ENCODE measurements at places on chromosomes 12 and 14.
A peak's percentile ranks its signal among the peaks of the same experiment; 100 is the strongest.

GRCh38 chr14:76673261-76673660, 88.0 kb upstream of the VASH1 start:
- no peak for DNase-seq

DNA sequence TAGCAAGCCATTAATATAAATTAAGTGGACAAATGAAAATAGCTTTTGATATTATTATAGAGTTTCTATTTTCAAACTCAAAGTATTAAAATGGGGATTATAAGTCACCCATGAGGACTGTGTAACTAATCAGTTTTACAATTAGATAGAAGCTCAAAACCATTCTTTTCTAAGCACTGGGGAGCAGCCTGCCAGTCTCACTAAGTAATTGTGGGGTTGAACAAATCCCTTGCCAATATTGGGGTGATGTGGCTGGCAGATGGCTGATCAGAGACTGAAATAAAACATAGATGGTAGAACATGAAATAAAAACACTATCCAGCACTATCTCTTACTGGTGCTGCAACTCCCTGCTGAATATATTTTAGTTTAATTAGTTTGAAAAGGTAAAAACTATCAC, 353.2 kb downstream of the FLRT2 start:
- no peak for DNase-seq

DNA sequence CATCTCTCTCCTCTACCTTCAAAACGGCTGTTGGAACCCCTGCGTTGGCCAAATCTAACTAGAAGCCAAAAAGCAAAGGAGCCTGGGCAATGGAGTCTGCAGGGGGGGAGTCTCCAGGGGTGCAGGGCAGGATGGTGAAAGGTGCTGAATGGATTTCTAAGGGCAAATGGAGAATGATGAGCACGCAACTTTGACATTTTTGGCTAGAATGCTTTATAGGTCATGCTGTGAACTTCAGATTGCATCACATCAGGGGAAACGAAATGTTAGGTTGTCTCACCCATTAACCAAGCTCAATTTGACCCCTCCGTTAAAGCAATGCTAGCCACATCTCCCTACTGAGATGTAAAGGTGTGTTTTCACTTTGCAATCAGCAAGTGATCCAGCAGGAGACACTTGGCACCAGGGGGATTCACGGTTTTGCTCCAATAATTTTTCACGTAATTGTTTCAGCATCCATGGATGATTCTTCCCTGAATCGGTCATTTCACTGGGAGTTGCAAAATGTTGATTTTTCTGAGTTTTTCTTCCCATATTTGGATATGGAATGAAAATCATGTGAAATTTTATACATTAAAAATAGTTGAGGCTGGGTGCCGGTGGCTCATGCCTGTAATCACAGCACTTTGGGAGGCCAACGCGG, 78.0 kb upstream of the MDM1 start:
- no peak for DNase-seq

- DNase-seq, result peak; percentile 33
Measured at GRCh38 chr12:62581288-62582064, 114.8 kb downstream of the MON2 start.

DNA sequence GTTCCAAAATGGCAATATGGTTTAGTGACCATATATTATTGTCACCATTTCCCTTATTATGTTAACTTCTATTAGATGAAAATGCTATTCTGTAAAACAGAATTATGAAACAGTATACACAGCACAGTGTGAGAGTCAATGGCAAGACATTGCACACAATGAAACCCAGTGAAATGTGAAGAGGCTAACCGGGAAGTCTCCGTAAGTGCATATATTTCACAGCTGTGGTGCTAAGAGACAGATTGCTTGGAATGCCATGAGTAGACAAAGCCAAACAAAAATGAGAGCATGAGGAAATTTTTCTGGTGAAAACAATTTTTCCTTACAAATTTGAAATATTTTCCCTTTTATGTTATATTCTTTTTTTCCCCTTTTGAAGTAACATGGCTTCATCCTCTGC, 49.4 kb downstream of the DYRK2 start:
- DNase-seq, result no peak

- no peak for DNase-seq
Measured at GRCh38 chr12:79782172-79782900, 91.6 kb upstream of the PAWR start.

GRCh38 chr14:98160901-98161300, 1111.1 kb downstream of the BCL11B start:
- no peak for DNase-seq

DNA sequence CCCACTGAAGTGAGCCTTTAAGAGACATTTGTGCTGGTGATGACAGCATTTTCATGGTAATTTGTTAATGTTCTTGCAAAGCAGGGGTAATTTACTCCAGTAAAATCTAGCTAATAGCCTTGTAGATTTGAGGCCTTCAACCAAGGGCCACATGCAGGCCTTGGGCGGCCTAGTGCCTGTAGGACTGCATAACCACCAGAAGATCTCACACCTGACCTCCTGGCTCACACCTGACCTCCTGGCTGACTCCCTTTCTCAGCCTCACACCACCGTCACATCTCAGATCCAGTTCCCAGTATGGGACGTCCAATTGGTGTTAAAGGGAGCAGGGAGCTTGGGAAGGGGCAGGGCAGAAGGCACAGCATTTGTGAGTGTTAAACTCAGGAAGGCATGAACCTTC, 26.9 kb downstream of the C12orf42 start:
- DNase-seq, result no peak

- DNase-seq, result no peak
Measured at GRCh38 chr12:3592856-3593625, 102.0 kb downstream of the PRMT8 start.

DNA sequence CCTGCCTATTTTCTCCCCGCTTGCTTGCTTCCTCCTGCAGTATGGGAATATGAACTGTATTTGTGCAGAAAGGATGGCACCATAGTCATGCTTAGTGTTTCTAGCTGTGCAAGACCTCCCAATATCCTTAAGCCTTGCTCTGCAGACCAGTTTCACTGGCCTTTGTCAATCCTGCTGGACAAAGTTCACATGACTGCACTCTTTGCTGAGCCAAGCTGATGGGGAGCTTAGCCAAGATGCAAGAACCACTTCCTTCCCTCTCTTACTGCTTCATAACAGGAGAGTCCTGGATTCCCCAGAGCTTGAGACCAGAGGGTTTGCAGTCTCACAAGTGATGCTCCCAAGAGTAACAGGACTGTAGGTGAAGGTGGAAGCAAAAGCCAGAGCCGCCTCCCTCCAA, 3.8 kb downstream of the ASIC1 start:
- DNase-seq, result no peak

GRCh38 chr12:3752741-3753486, at the start of gene CRACR2A:
TSS of gene CRACR2A (minus strand) at chr12:3753109. CDS start at chr12:3696999, 56,110 bp downstream.
- peak; percentile 88 for DNase-seq

- DNase-seq, result no peak
Measured at GRCh38 chr14:56094076-56094475, 24.1 kb upstream of the PELI2 start.

GRCh38 chr14:103738701-103739451, 23.3 kb downstream of the ZFYVE21 start:
- no peak for DNase-seq

GRCh38 chr14:52553671-52554575, 1.3 kb downstream of the GPR137C start:
- peak; percentile 63 for DNase-seq

- DNase-seq, result no peak
Measured at GRCh38 chr12:94557746-94558295, 92.5 kb downstream of the TMCC3 start.

GRCh38 chr14:43356979-43357545, 1150.0 kb downstream of the FSCB start:
- no peak for DNase-seq

DNA sequence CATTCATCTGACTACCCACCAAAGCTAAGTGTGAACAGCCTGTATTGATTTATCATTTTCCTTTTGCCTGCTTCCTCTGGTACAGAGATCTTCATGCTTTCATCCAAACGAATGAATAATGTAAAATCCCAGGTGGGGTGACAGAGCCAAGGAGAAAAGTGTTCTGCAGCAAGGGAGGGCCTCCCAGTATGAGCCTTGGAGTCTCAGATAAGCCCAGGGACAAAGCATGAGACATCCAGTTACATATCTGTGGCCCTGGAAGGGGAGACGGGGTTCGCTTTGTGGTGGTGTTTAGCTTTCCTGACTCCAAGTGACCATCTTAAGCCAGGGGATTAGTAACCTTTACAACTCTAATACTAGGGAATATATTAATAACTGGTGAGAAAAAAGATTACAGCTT, 177.1 kb downstream of the ETV6 start:
- no peak for DNase-seq

DNA sequence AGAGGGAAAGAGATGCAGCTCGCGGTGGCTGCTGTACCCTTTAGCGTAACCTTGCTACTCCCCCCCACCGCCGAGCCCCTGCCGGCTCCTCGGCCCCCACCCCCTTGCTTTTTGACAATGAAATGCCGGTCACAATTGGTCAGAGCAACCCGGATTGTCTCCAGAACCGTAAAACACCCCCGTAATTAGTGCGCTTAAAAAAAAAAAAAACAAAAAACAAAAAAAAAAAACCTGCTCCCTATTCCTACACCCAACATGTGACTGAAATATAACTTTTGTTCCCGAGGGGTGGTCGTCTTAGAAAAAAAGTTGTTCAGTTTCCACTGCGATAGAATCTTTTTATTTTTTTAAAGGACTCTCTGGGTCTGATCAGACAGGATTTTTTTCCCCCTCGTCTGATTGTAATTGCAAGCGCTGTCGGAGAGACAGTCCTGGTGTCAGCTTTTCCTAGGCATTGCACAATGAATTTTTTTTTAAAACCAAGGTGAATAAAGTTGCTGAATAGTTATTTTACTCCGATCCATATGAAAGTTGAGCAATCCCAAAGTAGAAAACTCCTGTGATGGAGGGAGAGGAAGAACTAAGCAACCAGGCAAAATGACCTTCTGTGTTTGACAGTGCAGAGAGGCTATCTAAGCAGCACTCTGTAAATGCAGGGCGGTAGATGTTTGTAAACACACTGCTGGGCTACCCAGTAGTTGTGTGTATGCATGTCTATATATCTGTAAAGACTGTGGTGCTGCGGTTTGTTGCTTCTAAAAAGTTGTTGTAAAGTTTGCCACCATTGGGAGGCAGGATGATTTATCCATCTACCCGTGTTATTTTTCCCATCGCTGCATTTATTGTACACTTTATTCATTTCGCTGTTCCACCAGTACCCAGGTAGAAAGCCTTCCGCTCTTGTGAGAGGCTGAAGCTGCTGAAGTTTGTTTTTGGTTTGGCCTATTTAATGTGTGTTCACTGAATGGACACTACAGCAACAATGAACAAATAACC, 1.1 kb downstream of the ETV6 start:
- DNase-seq, result peak; percentile 53

DNA sequence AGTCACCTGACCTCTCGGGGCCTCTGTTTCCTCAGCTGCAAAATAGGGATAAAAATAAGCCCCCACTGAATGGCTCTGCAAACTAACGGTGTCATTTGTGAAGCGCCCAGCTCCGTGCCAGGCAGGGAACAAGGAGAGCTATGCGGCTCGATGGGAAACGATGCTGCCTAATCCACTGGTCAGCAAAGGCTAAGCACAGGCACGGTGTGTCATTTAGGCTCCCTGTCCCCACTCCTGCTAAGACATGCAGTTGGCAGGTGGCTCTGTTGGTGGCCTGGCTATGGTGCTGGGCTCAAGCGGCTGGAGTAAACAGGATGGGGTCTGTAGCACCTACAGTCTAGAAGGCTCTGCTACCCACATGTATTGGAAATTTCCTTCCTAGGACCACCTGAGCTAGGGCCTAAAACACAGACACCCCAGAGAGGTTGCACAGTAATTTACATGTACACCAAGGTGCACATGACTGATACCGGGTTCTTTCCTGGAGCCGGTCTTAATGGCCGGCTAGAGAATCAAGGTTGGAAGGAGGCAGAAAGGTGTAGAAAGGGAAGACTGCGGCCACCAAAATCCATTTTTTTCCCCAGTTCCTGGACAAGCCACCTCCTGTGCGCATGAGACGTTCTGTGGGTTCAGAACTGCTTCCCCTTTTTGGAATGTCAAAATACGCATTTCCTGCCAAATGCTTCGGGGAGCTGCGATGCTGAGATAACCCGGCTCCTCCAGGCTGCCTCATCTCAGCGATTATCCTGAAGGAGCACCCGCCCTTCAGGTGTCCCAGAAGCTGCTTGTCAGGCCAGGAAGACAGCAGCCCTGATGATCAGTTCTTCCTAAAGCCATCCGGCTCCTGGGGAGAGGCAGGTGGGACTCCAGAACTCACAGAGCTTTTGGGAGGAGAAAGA, 1.0 kb downstream of the CACNA2D4 start:
- no peak for DNase-seq

DNA sequence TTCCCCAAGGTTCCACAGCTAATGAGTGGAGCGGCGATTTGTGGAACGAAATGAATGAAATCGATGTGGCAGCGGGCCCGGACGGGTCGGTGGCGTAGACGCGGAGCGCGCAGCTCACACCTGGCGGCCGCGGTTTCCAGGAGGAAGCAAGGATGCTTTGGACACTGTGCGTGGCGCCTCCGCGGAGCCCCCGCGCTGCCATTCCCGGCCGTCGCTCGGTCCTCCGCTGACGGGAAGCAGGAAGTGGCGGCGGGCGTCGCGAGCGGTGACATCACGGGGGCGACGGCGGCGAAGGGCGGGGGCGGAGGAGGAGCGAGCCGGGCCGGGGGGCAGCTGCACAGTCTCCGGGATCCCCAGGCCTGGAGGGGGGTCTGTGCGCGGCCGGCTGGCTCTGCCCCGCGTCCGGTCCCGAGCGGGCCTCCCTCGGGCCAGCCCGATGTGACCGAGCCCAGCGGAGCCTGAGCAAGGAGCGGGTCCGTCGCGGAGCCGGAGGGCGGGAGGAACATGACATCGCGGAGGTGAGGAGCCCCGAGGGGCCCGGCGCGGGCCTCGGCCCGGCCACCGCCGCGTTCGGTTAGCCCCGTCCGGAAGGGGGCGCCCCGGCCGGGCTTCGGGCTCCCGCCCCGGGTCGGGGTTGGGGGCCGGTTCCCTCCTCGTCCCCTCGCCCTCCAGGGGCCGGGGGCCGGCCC, at the start of gene PTPN11:
Gene PTPN11, plus strand, starts transcription at position 340 of the 689 bp plus-strand sequence. Its CDS starts 165 bp downstream, at position 505.
- DNase-seq, result peak; percentile 91

GRCh38 chr14:99672506-99673304, 11.4 kb upstream of the CYP46A1 start:
- DNase-seq, result peak; percentile 14

DNA sequence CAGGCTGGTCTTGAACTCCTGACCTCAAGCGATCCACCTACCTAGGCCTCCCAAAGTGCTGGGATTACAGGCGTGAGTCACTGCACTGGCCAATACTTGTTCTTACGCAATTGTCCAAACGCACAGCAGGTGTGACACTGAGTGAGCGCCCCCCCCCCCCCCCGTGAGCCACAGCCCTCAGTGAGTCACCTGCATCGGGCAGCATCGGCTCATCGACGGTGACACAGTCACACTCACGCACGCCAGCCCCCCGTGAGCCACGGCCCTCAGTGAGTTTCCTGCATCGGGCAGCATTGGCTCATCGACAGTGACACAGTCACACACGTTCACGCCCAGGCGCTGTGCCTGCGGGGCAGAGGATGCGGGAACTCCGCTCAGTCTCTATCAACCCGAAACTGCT, 42.5 kb downstream of the GALNT9 start:
- DNase-seq, result no peak

- DNase-seq, result no peak
Measured at GRCh38 chr14:21647380-21647779, 6.3 kb upstream of the OR4E2 start.

- no peak for DNase-seq
Measured at GRCh38 chr12:123096741-123097140, 54.1 kb downstream of the PITPNM2 start.

GRCh38 chr14:65052832-65053231, 49.5 kb downstream of the MAX start:
- DNase-seq, result no peak

Measured in activated CD4-positive, alpha-beta T cell treated with anti-CD3 and anti-CD28 coated beads, Interleukin-2, amount 50 U/mL, for 16 hours (primary cell).